CD4-positive, alpha-beta T cell treated with Interleukin-15 for 4 hours (primary cell): ENCODE measurements at places on chromosomes 6 and 20.

- peak; percentile 72 for DNase-seq
These were observed 131.6 kb upstream of the NEDD9 start for GRCh38 chr6:11363881-11364576.

DNA sequence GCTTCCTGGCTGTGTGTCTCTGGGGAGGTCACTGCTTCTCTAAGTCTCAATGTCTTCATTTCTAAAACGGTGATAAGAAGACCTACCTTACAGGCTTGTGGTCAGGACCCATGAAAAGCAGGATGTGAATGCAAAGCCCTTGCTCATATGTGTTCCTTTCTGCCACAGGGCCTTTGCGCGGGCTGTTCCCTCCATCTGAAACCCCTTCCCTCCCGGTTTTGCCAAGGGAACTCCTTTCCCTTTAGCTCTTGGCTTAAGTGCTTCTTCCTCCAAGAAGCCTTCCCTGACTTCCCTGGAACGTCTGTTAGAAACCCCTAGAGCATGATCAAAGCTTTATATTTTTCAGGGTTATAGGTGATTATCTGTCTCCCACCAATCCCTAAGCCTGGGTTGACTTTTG, 147.2 kb upstream of the PTPN1 start:
- no peak for DNase-seq

- no peak for DNase-seq
These were observed 14.6 kb downstream of the GCLC start for GRCh38 chr6:53530346-53530745.

DNA sequence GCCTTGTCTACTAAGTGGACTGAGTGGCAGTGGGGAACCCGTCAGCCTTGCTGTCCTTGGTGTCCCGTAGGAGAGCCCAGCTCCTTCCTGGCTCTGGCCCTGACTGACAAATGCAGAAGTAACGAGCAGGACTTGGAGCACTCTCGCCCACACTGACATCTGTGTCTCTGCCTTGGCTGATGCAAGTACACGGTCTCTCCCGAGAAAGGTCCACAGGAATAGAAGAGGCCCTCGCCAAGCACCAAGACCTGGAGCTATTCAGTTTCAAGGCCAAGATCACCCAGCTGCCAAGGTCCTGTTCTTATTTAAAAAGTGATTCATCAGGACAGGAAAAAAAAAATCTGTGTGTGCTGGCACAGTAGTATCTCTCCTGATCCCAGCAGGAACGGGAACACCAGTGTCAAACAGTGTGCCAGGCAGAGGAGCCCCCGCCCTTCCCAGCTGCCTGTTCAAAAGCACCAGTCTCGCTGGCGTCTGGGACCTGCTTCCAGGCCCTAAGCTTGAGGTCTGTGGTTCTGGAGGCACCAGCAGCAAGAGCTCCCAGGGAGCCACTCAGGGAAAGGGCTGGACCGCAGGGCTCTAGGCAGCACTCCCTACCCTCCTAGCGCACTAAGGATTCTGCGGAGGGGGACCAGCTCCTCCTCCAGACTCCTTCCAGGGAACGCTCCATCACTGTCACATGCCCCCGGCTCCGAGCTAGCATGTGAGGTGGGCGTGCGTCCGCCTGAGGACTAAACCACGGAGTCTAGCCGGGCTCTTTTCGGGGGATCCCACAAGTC, 376.9 kb downstream of the RNGTT start:
- no peak for DNase-seq

DNA sequence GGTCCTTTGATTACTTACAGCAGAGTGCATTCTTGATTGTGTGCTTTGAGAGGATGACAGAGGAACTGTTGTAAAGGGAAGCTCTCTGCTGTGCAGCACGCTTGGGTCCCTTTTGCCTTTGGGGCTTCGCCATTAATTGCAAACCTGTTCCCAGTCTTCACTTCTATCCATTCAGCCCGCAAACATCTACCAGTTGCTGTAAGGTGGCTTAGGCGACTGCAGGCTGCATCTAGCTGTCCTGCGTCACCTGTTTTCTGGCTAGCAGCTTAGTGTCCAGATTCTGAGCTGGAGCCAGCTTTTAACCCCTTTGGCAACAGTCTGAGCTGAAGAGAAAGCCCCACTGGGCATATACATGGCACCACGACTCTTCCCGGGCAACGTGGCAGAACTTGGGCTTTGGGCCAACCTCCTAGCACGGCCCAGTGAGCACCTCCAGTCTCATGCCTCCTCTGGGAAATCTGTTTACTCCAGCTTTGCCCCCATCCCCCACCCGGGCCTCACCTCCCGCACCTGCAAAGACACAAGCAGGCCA, 2.5 kb upstream of the FASTKD5 start:
- no peak for DNase-seq

DNA sequence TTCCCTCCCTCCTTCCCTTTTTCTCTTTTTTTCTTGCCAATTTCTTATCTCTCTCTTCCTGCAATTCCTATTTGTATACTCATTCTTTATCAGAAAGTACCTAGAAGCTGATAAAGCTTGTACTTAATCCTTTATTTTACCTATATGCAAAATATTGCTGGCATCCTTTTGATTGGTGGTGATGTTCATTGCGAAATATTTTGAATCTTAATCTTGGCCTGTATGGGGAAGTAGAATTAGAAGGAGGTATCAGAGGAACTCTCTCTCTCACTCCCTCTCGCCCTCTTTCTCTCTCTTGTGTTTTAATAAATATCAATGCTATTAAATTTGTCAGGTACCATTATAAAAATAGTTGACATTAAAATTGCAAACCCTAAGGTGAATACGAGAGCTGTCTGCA, 52.8 kb downstream of the UST start:
- DNase-seq: no peak

DNA sequence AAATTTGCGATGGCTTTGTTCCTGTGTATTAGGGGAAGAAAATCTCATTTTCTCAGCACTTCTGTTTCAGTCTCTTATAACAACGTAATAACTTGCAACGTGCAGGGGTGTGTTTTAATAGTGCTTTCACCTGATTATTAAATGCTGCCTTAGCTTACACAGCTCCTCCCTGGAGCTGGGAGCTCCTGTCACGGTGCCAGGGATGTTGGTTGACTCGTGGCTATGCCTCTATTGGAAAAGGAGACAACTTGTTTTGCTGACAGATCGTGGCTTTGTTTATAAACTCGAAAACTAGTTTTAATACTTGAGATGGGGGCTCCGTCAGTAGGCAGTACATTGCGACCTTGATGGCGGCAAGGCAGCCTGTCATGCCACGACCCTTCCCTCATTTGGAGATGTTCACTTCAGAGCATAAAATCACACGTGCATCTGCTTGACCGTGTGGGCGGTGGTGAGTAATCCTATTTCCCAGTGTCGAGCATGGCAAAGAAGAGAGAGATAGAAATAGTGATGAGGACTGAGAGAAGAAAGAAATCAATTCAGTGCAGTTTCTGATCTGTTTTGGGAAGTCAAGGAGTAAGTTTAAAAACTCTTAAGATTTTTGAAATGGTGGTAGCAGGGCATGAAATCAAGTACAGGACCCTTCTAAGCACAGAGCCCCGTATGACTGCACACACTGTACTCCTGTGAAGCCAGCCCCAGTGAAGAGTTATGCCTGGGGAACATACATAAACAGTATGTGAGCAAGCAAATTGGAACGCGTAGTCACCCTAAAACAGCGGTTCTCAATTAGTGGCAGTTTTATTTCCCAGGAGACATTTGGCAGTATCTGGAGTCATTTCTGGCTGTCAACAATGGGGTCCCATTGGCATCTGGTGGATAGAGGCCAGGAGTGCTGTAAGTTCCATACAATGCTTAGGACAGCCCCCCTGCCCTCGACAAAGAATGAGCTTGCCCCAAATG, 147.2 kb downstream of the DOK5 start:
- no peak for DNase-seq

DNA sequence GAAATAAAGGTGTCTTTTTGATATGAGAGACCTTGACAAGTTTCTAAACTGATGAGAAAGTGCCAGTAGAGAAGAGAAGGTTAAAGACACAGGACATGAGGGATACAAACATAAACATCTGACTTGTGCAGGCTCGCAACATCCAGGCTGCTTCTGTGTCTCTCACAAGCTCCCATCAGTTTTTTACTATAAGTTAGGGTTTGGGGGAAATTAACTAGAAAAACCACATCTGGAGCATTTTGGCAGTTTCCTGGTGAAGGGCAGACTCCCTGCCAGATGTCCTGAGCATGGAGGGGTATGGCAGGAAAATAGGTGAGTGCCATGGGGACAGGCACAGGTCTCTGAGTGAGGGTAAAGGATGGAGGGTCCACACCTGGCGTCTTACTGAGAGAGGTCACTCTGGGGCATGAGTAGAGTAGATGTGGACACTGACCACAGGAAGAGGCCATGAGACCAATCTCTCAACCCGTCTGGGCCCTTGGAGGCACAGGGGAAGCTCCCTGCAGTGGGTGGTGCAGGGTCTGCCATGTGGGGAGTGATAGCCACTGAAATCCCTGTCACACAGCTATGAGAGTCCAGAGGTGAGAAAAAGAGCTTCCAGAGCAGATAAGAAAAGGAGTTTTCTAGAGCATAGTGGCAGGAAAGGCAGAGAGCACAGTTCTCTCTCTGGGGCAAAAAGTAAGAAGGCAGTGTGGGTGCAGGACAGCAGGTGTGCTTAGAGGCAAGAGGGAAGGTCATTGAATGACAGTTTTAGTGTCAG, 193.3 kb upstream of the SYNDIG1 start:
- no peak for DNase-seq

GRCh38 chr6:54057058-54057457, 54.2 kb upstream of the MLIP start:
- no peak for DNase-seq

DNA sequence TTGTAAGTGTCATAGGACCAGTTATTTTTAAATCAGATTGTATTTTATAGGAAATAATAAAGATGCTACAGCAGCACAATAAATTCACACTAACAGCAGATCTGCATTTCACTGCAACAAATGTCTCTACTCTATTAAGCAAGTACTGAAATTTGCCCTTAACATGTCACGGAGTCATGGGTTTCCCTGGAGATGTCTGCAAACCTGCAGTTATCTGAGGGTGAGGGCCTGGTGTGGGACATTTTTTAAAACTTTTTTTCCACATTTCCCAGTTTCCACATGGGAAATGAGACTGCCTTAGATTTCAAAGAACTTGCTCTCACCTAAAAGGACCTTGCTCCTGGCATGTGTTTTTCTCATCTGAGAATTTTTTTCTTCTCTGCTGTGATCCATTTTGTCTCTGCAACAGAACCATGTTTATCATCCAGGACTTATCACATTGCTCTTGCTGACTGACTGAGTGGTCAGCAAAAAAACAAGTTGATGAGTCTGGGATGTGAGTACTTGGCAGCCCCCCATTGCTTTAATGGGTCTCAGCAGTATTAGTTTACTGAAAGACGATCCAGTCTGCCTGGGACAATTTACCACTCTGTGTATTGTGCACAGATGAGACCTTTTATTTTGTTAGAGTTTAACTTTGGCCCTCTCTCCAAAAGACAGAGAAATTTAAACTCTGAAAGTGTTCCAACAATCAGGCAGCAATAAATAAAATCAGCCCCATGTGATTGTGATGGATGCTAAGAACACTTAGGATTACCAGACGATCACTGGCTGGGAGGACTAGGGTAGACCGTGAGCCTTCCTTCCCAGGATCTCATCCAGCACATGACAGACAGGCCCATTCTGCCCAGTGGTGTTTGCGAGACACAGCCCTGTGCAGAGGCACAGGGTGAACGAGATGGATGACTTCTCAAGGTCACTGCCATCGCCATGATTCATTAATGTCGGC, 268.8 kb downstream of the BTBD9 start:
- no peak for DNase-seq

DNA sequence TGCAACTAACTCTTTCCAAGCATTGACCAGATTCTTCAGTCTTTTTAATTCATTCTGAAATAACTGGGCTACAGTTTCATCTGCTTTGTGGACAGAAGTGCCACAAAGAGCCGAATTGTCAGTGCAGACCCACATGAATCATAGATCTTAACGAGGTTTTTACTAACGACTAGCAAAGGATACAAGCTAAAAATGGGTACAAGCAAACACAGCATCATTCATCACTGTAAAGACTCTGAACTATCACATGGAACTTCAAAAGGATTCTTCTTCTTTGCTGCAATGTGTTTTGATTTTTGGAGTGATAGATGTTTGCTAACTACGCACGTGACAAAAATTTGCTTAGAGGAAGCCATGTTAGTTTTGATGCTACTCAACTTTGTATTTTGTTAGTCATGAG, 227.1 kb downstream of the ESR1 start:
- no peak for DNase-seq

DNA sequence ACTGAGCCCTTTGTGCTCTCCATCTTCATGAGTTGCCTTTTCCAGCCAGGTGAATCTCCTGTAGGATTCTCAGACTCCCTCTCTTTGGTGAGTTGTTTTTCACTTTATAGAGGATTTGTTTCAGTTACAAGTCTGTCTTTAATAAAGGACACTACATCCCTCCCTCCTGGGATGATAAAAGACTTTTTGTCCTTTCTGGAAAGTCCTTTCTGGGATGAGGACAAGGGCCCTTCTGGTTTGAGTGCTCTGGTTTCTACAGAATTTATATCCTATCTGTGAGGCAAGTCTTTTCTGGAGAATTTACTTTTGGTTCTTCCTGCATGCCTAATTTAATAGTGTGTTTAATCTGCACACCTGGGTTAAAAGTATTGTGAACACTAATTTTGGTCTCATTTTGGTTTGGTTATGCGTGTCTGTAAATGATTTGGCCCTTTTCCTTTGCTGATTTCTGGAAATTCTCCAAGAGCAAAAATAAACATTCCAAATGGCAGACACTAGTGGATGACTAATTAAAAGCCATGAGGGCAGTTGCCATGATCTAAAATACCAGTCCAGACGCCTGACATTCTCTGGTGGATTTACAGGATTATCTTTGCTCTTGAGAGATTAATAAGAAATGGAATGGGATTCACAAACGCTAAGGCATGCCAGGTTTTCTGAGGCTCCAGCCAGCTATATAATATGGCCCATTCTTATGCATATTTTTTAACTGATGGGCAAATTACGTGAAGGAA, 44.8 kb downstream of the TCP11 start:
- no peak for DNase-seq

- no peak for DNase-seq
These were observed 128.1 kb downstream of the ADAT2 start for GRCh38 chr6:143322386-143322785.

- no peak for DNase-seq
These were observed 58.0 kb downstream of the MYH7B start for GRCh38 chr20:35013421-35014411.

GRCh38 chr6:137246791-137247202, 27.6 kb upstream of the IFNGR1 start:
- DNase-seq: no peak

- no peak for DNase-seq
These were observed 5.9 kb upstream of the SLCO4A1 start for GRCh38 chr20:62636446-62636845.

DNA sequence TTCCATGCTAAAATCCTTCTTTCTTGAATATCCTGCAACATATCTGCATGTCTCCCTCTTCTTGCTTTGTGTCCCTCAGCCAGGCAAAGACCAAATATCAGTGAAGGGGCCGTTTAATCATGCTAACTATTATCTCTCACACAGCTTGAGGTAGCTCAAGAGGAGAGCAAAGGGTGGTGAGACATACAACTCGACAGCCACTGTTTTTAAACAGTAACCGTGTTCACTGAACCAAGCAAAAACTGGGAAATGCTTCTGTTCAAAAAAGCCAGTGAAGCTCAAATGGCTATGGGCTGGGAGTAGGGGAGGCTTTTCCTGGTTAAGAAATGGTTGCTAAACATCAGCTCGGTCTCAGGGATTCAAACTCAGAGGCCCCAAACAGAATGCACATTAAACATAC, 83.4 kb downstream of the MAP7 start:
- no peak for DNase-seq

GRCh38 chr20:5504061-5504739, 187.4 kb upstream of the PROKR2 start:
- no peak for DNase-seq
